ENCODE measurements at places on chromosomes 6 and 20.

- DNase-seq = no peak
Observed at GRCh38 chr20:46343975-46344357, 35.7 kb upstream of the CDH22 start.

DNA sequence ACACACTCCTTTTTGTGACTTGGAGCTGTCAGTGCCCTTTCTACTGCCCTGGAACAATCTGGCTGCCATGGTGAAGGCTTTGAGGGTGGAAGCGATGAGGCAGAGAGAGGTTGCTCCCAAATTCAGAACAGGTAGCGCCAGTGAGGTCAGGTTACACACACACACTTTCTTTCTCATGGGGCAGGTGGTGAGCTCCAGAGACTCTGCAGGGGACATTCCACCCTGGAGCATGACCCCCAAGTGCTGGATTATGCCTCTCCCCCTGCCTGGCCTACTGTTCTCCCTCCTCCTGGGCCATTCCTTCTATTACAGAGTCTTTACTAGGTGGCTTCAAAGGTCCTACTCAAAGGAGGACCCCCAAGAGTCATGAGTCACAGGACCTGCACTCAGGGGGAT lies 98.0 kb downstream of the EYA2 start:
- DNase-seq = no peak

- DNase-seq = no peak
Observed at GRCh38 chr6:3211681-3212080, 15.8 kb downstream of the TUBB2B start.

DNA sequence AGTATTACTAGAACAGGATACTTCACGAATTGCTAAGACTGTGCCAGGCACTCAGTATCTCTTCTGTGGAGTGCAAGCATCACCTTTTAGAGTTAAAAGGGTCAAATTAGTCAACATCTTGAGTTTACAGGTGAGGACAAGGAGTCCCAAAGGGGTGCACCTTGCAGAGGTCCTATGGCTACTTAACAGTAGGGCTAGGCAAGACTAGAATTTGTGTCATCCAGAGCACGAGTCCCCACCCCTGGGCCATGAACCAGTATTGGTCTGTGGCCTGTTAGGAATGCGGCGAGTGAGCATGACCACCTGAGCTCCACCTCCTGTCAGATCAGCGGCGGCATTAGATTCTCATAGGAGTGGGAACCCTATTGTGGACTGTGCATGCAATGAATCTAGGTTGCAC lies 10.5 kb upstream of the DSTN start:
- no peak for DNase-seq

- peak; percentile 25 for DNase-seq
Observed at GRCh38 chr20:38094373-38094891, 60.9 kb downstream of the RPRD1B start.

DNA sequence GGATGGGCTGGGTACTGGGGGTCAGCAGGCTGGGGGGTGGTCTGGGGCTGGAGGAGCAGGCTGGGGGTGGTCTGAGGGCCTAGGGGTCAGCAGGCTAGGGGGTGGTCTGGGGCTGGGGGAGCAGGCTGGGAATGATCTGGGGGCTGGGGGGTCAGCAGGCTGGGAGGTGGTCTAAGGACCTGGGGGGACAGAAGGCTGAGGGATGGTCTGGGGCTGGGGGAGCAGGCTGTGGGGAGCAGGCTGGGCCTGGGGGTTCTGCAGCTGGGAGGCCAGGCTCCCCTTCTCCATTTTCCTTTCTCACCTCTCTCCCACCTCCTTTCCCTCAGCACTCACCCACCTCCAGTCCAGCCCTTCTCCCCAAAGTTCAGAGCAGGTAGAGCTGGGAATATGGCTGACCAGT lies 114.2 kb downstream of the PSMB1 start:
- DNase-seq = no peak

- no peak for DNase-seq
Observed at GRCh38 chr20:63740627-63741353, 1.2 kb downstream of the SLC2A4RG start.

GRCh38 chr20:362271-363254 lies 15.7 kb downstream of the NRSN2 start:
- DNase-seq = no peak

DNA sequence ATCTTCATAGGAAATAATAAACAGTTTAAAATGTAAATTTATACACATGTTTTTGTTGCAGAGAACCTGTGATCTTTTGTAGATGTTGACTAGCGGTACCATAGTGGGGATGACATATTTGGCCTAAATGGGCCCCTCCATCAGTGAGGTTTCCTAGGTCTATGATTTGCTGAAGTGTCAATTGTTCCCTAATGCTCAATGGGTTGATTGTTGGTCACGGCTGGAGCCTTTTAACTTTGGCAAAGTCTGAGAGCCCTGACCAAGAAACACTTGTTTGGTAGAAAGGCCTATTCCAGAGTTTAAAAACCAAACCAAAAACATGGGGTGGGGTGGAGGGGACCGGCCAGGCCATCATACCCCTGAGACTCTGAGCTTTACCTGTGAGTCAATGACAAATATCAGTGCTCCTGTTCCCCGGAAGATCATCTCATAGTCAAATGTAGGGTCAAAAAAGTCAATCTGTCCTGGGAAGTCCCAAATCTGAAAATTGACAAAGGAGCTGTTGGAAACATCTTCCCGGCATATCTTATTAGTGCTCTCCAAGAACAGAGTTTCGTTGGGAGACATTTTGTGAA lies 25.1 kb downstream of the RRAGD start:
- no peak for DNase-seq

- peak; percentile 32 for DNase-seq
Observed at GRCh38 chr6:30544666-30545272, 11.5 kb downstream of the GNL1 start.

- no peak for DNase-seq
Observed at GRCh38 chr6:166640342-166641043, 13.4 kb upstream of the RPS6KA2 start.

GRCh38 chr6:157679605-157680580 lies 143.2 kb upstream of the SNX9 start:
- no peak for DNase-seq

DNA sequence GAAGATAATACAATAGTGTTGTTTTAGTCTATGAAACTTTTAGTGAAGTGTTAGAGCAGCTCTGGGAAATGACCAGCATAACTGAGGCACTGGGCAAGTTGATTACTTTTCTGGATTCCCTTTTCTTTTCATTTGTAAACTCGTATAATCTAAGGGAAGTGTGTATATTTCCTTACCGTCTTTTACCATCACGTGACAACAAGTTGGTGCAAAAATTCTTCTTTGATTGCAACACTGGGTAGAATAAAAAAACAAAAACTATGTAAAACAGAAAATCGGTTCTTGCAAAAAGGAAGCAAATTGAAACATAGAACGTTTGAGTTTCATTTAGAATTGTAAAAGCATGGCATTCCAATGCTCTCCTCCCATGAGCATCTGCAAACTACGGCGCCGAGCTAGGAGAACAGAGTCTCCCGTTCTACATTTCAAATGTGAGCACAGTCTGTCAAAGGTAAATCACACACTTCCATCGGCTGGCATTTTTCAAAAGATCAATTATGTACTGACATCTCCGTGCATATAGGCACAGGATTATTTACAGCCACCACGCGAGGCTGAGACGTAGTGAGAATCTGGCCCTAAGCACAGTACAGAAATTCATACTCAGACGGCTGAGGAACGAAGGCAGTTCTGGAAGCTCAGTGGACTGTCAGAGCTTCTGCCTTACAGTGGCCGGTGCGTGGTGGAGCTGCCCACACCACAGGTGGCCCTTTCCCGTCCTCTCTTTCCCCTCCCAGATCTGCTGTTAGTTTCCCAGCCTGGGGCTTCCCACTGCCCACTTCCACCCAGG lies 314.0 kb downstream of the BMP7 start:
- no peak for DNase-seq

DNA sequence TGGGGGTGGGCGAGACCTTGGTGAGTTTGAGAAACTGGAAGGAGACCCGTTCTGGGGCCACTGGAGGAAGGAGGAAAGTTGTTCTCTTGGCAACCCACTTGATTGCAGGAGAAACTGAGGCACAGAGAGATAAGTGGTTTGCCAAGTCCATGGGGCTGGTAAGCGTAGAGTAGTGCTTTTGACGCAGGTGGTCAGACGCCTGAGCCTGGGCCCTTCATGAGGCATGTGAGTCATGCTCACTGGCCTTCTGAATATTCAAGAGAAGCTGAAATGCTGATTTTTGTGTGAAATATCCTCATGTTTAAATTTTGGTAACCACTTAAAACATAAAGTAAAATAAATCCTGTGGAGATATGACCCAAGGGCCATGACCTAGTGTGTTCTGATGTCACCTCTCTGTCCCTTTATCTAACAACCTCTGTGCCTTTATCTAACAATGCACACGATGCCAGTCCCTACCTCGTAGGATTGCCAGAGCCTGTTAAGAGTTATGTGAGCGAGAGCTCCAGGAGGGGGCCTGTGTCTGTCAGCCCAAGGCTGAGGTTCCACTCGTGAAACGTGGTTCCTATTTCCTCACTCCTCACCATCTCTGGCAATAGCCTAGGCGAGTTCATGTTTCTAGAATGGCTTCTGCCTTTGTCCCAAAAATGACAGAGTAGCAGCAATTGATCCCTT lies 32.8 kb upstream of the PMEPA1 start:
- no peak for DNase-seq

GRCh38 chr20:36975099-36975818 lies 23.8 kb upstream of the SAMHD1 start:
- DNase-seq = no peak

DNA sequence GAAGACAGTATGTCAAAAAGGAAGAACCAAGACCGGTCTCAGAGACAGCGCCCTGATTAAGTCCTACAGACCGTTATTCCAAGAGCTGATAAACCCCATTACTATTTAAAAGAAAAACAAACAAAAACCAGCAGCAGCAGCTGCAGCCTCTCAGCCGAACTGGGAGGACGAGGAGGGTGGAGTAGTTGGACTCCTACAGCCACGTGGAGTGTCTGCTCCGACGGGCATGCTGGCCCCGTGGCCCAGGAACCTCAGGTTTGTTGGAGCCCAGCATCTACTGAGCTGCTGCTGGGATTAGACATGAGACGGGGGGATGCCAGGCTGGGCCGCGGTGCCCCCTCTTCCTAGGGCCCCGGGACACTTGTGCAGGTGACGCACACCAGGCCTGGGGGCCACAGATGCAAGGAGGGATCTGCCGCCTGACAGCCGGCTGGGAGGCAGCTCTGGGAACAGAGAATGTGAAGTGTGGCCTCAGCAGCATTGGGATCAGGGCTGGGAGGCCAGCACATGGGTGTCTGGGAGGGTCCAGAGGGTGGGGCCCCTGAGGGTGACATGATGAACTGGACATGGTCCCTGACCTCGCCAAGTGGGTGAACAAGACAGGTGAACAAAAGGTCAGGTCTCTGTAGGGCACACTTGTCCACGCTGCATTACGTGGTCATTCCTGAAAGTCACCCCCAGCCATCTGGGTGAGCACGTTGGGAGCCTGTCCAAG lies 2.9 kb upstream of the ZBTB46 start:
- DNase-seq = no peak

DNA sequence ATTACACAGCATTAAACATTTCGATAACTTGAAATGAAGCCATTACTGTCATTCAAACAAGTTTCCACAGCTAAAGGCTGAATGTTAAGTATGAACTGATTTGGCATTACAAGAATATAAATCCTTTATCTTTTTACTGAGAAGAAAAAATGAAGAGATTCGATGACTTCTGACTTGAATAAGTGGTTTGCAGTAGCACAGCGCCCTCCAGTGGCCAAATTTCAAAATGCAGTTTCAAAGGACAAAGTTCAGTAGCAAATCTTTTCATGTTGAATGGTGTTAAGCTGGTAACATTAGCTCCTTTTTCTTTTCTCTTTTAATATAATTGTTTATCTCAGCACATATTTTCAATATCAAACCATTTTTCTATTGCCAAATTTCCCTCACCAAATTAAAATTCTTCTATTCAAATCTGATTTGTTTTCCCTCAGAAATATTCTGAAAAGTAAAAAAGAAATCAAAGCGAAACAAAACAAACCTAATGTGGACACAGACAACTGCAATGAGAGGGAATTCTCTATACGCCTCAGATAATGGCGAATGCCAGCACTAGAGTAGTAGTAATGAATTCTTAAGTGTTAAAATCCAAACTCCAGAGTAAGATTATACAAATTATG lies 145.7 kb downstream of the BTBD9 start:
- no peak for DNase-seq

DNA sequence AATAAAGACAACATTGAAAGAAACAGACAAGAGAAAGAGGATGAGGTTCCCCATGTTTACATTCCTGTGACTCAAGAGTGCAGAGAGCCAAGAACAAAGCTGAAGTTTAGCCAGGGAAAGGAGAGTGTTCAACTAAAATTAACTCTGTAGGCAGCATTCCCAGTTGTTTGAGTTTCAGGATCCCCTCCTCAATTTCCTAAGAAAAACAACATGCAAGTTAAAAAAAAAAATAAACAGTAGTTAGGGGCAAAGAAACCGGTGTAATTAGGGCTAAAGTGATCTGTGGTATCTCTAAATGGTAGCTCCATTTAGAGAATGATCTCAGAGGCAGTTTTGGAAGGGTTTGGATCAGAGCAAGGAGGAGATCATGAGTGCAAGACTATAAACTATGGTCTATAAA lies 30.9 kb upstream of the RAB23 start:
- no peak for DNase-seq

DNA sequence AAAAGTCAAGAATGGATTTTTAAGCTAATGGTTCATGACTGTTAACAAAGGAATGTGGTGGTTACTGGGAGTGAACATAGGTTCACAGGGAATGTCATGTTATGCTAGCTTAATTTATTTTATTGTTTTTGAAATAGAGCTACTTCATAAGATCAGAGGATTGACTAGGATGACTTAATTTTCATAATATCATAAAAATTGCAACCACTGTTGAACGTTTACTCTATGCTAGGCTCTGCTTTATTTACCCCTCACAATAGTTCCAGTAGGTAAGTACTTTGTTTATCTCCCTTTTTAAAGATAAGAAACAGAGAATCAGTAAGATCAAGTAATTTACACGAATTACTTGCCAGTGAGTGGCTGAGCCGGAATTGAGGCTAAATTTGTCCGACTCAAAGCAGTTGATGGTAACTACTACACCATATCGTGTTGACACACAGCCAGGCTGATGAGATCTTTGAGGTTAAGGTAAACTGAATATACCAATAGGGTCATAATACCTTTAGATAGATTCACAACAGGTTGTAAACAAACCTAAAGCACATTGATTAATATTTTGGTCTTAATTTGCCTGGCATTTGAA lies 194.6 kb upstream of the CITED2 start:
- DNase-seq = no peak

DNA sequence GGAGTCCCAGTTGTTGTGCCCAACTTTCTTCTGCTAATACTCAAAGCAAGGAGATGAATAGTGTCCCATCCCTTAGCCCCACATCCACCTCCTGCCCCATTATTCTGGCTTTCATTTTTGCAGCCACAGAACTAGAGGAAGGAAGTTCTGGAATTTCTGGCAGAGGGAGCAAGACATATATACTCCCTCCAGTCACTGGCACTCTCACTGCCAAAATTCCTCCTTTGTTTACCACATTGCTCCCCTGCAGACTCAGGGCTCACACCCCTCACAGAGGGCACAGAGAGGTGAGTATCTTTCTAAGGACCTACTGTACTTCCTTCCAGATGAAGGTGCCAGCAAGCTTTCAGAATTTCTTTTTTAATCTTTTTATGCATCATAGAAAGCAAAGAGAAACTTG lies 168.0 kb upstream of the ID4 start:
- DNase-seq = no peak
